Sigmoid colon (tissue), 7 donors: ENCODE measurements at places on chromosomes 2 and 18. TPM values are rescaled to one million over a fixed set of nuclear protein-coding genes. Genes with fewer than 3 reads are reported as not detected.

DNA sequence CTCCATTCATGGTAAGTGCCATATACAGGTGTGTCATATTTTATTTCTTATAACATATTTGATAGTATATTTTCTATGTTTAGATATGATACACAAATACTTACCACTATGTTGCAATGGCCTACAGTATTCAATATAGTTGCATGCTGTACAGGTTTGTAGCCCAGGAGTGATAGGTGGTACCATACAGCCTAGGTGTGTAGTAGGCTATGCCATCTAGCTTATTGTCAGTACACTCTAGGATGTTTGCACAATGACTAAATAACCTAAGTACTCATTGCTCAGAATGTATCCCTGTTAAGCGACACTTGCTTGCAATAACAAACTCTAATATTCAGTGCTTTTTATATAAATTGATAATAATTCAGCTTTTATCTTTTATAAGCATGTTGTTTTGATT, 563.1 kb upstream of the LINC00305 start:
- DNase-seq = no peak

- no peak for DNase-seq
These were observed 425.3 kb downstream of the MBD2 start for GRCh38 chr18:53799134-53799533.

DNA sequence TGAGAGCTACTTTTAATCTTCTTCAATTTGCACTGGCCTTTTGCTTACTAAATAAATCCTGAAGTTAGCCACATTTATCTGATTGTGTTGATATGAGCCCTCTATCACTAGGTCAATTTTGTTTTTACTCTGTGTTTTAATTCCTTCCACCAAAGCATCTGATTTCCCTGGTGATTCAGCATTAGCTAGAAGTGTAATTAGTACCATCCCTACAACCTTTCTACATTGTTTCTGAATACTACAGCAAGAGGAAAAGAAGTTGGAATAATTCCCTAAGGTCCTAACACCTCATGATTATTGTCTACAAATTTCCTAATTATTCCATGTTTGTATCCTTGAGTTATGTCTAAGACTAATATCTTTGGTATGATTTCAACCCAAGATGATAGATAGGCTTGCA, 1093.6 kb downstream of the SUCLG1 start:
- DNase-seq = no peak

The PLGLB1 gene
- total RNA-seq = 1.1 TPM

GRCh38 chr18:27606741-27607140, 421.6 kb upstream of the CHST9 start:
- DNase-seq = no peak

The ABCG8 gene
- not detected for total RNA-seq

The EGR4 gene
- total RNA-seq = not detected

DNA sequence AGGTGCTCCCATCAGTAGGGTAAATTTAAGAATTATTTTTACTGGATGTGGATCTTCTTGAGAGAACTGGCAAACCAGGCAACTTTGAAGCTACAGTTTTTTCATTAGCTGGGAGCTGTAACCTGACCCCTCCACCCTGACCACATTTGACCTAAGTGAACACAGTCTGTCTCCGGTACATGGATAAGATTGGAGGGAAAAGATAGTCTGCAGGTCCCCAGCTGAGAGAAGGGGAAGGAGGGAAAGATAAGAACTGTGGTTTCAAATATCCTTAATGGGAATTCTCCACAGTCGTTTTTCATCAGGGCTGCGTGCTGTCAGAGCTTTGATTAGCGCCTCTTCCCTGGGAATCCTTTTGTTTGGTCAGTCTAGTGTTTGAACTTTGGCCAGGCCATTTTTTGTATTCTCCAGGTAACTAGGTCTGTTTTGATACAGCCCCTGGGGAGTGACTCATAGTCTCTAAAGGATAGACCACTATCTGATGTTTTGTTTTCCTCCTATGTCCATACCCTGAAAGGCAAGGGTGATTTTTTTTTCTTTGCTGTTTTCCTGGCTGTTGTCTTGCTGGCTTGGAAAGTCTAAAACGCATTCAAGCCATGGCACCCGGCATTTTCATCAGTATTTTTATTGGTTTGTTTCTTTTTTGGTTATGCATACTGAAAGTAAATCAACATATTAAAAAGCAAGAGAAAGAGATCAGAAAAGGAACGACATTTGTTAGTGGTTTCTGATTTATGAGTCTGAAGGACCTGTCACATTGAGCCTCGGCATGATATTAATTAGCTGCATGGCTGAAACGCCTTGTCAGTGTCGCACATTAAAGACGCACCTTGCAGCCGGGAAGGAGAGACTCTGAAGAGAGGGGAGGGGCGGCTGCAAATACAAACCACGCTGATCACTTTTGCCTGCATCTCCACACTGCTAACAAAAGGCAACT, 183.4 kb upstream of the FN1 start:
- no peak for DNase-seq

- DNase-seq = no peak
These were observed 79.0 kb downstream of the ASXL3 start for GRCh38 chr18:33656889-33657448.

The MAL gene
- total RNA-seq = 7.6 TPM

The SERPINB4 gene
- total RNA-seq = not detected

The DES gene
- total RNA-seq = 13,684 TPM

The CPLX4 gene
- not detected for total RNA-seq

GRCh38 chr2:236167297-236168109, 683 bp downstream of the GBX2 start:
- no peak for DNase-seq

DNA sequence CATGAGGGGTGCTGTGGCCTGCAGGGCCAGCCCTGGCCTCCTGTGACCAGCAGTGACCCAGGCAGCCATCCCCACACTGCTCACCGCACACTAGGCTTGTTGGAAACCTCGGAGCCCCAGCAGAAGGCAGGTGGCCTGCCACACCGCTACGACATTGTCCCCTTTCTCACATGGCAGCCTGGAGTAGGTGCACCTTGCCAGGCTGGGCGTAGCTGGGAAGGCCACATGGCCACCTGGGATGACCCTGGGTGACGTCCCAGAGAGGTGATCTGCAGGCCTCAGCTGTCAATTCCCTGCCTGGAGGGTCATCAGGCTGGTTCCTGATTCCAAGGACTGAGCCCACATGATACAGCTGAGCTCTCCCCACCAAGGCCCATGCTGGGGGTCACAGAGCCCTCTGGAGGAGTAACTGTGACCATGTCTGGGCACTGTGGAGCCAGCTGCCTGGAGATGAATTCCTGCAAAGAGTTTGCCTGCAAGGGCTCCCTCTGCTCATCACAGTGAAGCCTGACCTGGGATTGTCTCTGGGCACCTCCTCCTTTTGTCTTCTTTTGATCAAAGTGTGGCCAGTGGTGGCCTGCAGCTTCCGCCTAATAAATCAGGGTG, 119.6 kb upstream of the OTOS start:
- no peak for DNase-seq

The C18orf54 gene
- total RNA-seq = 4.1 TPM

GRCh38 chr2:43950383-43951008, 45.3 kb downstream of the LRPPRC start:
- DNase-seq = no peak

The GRHL1 gene
- 4.2 TPM for total RNA-seq
